Stimulated activated CD8-positive, alpha-beta memory T cell treated with anti-CD3 and anti-CD28 coated beads, Interleukin-7, amount 100 ng/mL, for 1 hour (primary cell): ENCODE measurements at places on chromosomes 2 and 18.

DNA sequence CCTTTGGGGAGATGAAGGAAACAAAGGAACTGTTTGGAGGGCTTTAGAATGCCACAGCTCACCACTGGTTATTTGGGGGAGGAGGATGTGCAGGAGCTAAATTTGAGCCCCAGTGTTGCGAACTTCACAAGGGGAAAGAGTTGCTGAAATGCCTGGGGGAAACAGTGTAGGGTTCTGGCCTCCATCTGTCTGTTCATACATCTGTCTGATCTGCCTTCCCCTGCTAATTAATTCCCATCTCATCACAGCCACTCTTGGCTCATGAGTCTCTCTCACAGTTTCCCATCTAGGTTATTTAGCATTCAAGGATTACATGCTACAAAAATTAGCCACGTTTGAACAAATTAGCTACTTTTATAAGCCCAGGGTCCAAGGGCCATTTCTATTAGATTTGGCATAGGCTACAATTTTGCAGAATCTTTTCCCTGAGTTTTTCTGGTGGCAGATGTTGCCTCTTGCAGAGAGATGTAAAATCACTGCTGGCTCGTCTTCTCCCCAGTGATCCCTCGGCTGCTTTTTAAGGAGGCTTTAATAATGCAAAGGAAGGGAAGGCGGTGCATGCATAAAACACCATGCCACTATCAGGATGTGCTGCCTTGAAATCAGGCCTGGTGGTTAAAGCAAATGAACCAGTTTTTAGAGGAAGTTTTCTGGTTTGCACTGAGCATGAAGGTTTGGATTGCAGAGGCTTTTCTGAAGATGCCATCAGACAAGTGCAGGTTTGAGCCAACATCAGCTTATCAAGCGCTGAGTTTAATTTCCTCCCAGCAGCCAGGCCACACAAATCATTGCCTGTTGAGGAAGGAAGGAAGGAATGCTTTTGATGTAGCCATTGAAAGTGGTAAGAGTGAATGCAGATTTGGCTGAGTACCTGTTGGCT lies 35.0 kb downstream of the ADD2 start:
- DNase-seq: no peak

GRCh38 chr2:226185616-226186211 lies 613.9 kb downstream of the IRS1 start:
- no peak for DNase-seq

DNA sequence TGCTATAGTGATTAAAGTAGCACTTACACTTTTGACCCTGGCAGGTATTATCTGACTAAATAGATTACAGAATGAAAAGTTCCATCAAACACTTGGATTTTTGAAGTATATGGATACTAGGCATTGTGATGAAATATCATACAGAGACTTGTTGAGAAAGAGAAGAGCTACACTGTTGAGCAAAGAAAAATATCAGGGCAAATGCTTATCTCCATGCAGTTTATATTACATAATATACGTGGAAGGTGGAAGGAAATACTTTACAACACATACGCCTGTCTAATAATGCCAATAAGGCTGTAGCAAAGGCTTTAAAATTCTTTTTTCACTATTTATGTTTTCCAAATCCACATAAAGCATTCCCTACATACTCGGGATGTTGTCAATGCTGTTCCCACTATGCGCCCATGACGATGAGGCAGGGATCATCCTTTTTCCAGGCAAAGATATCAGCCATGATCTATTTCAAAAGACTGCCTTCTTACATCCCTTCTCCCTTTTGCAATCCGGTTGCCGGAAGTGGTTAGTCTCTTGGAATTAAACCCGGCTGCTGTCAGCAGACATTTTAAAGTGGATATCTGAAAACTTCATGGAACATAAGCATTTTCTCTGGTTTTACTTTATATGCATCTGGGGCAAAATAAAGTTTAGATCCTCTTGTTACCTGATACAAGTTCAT lies 92.6 kb upstream of the ITGA4 start:
- no peak for DNase-seq

DNA sequence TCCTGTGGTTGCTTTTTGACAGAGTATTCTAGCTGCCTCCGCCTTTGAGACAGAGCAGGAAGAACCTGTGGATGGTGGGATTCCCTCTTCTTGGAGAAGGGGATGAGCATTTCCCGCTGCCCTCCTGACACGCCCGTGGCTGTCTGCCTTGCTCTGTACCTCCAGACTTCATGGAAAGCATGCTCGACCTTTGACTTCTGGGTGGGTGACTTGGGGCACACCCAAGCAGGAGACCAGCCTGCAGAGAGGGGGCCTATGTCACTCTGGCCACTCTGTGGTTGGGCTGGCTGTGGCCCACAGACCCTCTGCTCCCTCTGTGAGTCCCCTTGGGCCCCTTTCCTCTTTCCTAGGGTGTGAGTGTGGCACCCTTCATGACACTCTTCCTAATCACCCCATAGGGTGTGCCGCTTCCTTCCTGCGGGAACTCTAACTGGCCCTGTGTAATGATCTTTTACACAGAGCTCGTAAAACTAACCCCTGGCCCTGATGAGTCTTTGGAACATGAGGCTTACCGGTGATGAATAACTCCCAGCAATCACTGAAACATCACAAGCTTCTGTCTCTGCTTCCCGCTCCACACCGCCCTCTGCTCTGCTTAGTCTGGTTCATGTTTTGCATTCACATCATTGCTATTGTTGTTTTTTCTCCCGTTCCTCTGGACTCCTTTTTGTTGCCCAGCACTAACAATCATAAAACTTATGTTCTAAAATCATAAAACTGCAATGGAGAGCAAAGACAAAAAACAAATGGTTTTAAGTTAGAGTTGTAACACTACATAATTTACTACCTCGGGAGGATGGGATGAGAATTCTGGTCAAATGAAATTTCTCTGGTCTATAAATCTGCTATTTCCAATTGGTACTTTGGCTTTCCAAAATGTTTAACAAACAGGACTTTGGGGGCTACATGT lies 101.1 kb downstream of the SH3YL1 start:
- no peak for DNase-seq

- DNase-seq: no peak
These were observed 640.2 kb downstream of the STK39 start for GRCh38 chr2:167607211-167607610.

- no peak for DNase-seq
These were observed 89.8 kb downstream of the PKP4 start for GRCh38 chr2:158546412-158547144.

GRCh38 chr2:167136879-167137596 lies 248.8 kb downstream of the XIRP2 start:
- no peak for DNase-seq

GRCh38 chr2:212727751-212728150 lies 189.1 kb upstream of the ERBB4 start:
- DNase-seq: no peak

- no peak for DNase-seq
These were observed 35.6 kb downstream of the EPAS1 start for GRCh38 chr2:46332686-46333281.

DNA sequence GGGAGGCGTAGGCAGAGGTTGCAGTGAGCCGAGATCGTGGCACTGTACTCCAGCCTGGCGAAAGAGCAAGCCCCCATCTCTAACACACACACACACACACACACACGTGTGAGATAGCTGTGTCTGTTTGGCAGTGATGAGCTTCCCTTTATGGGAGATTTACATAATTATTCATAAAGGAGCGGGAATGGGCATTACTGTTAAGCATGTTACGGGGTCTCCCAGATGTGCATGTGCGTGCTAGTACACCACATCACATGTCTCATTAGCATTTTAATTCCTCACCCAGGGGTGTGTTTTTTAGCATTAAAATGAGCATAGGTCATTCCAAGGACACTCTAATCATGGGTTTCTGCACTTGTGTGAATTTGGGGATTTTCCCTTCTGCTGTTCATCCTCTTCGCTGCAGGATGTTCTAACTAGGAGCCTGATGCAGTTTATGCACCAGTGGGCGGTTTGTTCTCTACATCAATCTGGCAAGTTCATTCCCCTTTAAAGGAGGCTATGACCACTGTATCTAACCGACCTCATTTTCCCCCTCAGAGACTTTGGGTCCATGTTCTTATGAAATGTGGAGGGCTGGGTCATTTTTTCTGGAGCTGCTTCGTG lies 1.0 kb upstream of the FAM178B start:
- no peak for DNase-seq

DNA sequence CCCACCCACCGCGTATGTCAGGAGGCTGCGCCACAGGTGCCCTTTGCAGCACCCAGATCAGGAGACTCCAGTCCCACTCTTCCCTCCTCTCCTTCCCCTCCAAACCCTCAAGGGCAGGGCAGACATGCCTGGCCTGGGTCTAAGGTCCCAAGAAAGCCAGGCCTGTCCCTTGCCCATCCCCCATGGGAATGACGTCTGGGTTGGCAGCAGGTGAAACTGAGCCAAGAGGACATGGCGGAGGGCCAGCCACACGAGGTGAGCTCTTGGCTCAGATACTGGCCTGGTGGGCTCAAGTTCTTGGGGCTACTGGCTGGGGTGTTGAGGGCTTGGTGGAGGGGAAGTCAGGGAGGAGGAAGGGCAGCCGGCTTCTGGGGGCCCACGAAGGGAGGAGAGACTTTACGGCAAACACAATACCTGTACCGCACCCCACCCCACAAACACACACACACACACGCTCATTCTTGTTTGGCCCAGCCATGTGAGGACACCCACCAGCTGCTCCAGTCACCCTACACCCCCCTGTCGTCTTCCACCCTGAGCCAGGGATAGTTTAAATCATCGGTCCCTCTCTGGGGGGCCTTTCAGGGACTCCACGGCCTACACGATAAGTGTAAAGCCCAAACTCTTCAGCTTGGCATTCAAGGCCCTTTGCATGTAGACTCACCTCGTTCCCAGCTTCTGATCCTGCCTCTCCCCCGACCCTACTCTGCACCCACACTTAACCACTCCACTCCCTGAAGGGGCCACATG lies 24.1 kb upstream of the TNS1 start:
- DNase-seq: no peak

DNA sequence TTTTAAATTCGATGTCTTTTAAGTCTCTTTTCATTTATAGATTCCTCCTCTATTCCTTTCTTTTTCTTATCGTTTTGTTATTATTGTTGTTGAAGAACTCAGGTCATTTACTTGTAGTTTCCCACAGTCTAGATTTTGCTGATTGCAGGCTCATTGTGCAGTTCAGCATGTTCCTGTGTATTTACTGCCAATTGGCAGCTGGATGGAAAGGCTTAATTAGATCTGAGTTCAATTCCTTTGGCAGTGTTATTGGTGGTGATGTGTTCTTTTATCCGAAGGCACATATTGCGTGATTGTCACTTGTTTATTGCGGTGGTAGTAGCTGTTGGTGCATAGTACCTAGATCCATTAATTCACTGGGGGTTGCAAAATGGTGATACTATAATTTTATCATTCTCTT lies 180.7 kb downstream of the BABAM2 start:
- DNase-seq: no peak

- DNase-seq: no peak
These were observed 351.0 kb upstream of the POU3F3 start for GRCh38 chr2:104502901-104503300.

- DNase-seq: no peak
These were observed 46.0 kb downstream of the TMEFF2 start for GRCh38 chr2:192148620-192149321.

DNA sequence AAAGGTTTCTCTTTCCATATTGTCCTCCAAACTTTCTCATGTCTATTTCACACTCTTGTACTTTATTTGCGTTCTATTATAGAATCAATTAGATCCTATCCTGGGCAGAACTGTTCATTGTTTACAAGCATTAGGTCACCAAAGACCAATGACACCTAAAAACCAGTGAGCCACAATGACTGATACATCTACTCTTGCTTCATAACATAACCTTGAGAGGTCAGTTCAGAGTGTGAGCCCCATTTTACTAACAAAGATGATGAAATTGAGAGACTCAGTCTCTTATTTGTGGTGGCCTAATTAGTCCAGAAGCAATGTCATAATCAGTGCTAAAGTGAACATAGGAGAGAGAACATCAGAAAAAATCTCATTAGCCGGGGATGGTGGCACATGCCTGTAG lies 248.9 kb upstream of the RBBP8 start:
- no peak for DNase-seq

DNA sequence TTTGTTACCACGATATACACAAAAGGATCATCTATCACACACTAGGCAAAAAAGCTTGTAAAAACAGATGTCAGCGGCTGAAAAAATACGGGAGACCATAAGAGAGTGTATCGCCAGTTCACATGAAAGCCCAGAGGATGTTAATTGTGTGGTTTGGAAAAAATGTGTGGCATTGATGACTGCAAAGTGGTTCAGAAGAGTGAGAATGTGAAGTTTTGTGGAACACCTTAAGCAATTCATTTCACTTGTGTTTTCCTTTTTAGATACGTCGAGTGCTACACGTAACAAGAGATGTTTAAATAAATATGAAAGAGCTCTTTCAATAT lies 61.7 kb upstream of the DAPL1 start:
- no peak for DNase-seq

DNA sequence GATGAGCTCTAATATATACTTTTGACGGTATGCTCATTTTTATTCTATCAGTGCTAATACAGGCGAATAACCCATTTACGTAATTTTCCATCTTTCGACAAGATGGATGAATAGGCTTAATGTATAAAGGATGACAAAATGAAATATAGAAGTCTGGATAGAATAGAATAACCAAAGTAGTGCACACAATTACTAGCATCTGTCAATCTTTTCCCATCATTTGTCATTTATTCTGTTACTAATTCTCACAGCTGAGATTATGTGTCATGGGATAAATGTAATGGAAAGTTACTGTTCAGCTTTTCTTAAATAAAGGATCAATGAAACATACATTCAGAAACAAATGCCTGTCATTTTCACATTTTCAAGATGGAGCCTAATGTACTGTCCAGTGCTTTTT lies 548.6 kb downstream of the LRRTM4 start:
- DNase-seq: no peak

DNA sequence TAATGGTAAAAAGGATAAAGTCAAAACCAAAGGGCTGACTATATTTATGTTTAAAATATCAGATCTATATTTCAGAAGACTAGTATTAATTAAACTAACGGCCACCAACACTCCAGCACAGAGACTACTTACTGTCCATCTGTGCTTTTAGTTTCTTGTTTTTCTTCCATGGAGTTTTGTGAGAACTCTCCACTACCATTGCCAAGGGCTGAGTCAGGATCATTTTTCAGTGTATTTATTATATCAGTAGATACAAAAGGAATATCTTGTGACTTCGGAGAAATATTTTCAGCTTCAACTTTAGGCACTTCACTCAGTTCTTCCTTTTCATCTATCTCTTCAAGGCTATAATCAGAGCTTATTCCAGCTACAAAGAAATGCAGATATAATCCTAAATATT lies 79.1 kb upstream of the GRB14 start:
- DNase-seq: no peak

DNA sequence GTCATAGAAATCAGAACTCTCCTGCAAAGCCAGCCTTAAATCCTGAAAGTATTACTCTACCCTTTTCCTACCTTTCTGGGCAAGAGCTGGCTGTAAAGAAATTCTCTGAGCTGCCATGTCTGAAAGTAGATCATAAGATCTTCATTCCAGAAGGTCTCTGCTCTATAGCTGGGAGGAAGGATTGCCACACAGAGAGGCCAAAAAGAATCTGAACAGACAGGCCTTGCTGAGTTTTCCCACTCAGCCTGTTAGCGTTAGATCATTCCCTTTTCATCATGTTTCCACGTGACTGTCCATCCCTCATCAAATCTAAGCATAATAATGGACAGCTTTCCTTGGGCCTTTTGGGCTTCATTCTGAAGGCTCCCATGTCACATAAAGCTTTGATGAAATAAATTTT lies 43.2 kb upstream of the FHL2 start:
- no peak for DNase-seq

GRCh38 chr2:236665101-236665500 lies 95.5 kb downstream of the ACKR3 start:
- DNase-seq: no peak

GRCh38 chr2:193303464-193303863 lies 1108.7 kb upstream of the TMEFF2 start:
- no peak for DNase-seq
